ENCODE measurements at places on chromosomes 4 and X. TPM values are rescaled to one million over a fixed set of nuclear protein-coding genes. Genes with fewer than 3 reads are reported as not detected.

TMEM35A gene
- 0.14 TPM for total RNA-seq

JAKMIP1 gene
- total RNA-seq, result not detected

PPBP gene
- not detected for total RNA-seq

NXF2 gene
- not detected for total RNA-seq

DTHD1 gene
- total RNA-seq, result 0.36 TPM

PABPC1L2A gene
- not detected for total RNA-seq

MAP9 gene
- total RNA-seq, result 7.2 TPM

ZNF157 gene
- 0.07 TPM for total RNA-seq

TBX22 gene
- not detected for total RNA-seq

VCX3B gene
- not detected for total RNA-seq

ANK2 gene
- total RNA-seq, result 8.8 TPM

XAGE2 gene
- not detected for total RNA-seq

MTMR8 gene
- 1.1 TPM for total RNA-seq

HSD17B10 gene
- 49.6 TPM for total RNA-seq

CPE gene
- total RNA-seq, result 20.8 TPM

IDUA gene
- total RNA-seq, result 2.4 TPM

PLAC1 gene
- 2.3 TPM for total RNA-seq

ERVMER34-1 gene
- 9.0 TPM for total RNA-seq

SOD3 gene
- total RNA-seq, result not detected

LANCL3 gene
- 1.1 TPM for total RNA-seq

ITIH6 gene
- not detected for total RNA-seq

USP26 gene
- not detected for total RNA-seq

PALLD gene
- 303 TPM for total RNA-seq

PRRG1 gene
- 5.1 TPM for total RNA-seq

TMSB15C gene
- 1.9 TPM for total RNA-seq

Data from nasal cavity respiratory epithelium epithelial cell of viscerocranial mucosa (primary cell).